ENCODE measurements at places on chromosomes 3 and 15.

- no peak for DNase-seq
Measured at GRCh38 chr3:71311661-71312046, 271.9 kb downstream of the FOXP1 start.

DNA sequence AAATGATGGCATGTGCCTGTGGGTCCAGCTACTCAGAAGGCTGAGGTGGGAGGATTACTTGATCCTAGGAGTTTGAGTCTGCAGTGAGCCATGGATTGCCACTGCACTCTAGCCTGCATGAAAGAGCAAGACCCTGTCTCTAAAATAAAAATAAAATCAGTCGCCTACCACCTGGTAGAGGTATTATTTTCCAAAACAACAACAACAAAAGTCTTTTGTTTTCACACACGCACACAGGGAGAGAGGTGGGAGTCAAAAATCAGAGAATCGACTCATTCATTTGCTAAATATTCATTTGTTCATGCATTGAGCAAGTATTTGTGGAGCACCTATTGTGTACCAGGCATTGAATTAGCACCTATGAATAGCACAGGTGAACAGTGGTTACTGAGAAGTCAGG lies 218.1 kb downstream of the LRTM1 start:
- DNase-seq, result no peak

DNA sequence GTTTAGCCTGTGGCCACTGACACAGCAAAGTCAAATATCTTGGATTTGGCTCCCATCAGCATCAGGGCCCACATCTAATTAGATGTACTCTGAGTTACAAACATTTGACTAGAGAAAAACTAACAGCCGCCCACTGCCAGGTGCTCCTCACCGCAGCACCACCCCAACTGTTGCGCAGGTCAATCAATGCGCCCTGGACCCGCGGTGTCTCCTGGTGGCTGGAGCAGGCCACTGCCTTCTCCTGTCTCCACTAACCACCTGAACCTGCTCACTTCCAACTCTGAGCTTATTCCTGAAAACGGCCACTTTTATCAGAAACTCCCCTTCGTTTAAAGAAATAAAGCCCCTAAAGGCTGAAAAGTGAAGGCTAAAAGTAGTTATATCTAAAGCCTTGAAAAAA lies 4.3 kb downstream of the RIOX2 start:
- DNase-seq, result no peak

GRCh38 chr3:153410517-153410916 lies 248.5 kb downstream of the RAP2B start:
- no peak for DNase-seq

GRCh38 chr3:174342941-174343501 lies 516.1 kb upstream of the NAALADL2 start:
- DNase-seq, result no peak

GRCh38 chr15:75140080-75140879 lies 61.4 kb upstream of the C15orf39 start:
- no peak for DNase-seq

DNA sequence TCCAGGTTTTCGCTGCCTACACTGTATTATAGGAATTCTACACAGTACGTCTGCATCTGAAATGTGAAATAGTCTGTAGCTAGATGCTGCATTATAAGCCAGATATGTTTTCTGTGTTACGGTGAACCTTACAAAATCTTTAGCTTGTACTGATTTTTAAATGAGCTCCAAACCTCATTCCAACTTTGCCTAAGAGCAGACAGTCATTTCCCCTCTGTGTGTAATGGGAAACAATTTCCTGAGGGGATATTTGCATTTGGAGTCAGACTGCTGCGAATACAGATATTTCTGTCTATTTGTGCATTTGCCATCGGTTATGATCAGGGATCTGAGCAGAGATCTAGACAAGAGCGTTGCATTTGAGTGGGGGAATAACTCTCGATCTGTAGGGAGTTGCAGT lies 37.5 kb downstream of the ARNT2 start:
- DNase-seq, result no peak

Measured in type B pancreatic cell (in vitro differentiated cells).